Daoy (cell line): ENCODE measurements at places on chromosomes 13 and 19.
A peak's percentile ranks its signal among the peaks of the same experiment; 100 is the strongest.

DNA sequence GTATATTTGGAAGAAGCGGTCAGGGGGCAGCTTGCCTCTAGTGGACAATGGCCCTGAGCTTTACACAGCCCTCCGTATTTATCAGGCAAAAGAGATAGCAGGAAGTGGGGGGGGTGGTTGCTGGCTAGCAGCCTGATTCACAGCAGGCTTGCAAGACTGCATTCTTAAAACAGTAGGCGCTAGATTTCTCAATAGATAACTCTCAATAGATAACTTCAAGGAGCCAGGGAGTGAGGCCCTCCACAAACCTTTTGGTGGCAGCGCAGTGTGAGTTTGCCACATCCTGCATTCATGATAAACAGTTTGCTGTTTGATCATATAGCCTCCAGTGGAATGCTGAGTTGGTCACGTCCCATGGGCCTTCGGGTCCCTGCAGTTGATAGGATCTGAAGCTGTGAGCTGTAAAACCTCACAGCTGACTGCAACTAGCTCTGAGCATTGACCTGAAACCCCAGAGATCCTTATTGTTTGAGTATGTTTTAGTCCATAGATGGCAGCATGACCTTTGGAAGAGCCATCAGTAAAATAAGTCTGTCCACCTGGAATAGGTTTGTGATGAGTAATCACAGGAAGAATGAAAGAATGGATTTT lies 12.2 kb downstream of the FPR3 start:
- peak; percentile 33 for DNase-seq

- DNase-seq: no peak
Observed at GRCh38 chr19:46620267-46620666, 4.6 kb downstream of the PTGIR start.

- no peak for DNase-seq
Observed at GRCh38 chr19:36488118-36488845, 1.1 kb downstream of the ZNF566 start.

DNA sequence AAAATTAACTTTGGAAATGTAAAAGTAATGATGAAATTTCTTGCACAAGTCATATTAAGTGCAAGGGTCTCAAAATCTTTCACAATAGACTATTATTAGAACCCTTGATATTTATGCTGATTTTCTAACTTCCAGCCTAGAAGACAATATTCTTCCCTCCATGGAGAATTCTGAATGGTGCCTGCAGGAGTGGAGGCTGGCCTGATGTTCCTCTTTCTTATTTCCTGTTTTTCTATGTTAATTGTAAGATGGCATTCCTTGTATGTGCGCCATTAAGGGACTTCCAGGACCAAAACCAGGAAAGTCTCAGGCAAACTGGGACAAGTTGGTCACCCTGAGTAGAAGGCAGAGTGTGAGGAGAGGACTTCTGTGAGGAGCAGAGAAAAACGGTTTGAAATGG lies 294.9 kb downstream of the DLEU7 start:
- no peak for DNase-seq

DNA sequence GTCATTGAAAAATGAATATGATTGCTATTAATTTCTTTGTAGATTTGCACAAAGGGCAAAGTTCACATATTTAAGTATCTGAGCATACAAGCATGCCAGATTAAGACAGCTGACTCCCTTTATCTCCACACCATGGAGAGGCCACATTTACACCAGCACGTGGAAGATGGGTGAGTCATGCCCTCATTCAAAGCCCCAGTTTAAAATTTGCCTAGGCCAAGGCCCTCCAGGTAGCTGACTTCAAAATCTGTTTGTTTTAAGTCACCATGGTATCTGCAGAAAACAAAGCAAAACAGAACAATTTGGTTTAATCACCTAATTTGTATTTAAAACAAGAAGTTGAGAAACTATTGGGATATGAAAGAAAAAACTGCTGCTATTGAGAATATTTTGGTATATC lies 109.2 kb downstream of the ESD start:
- DNase-seq: peak; percentile 41

- peak; percentile 46 for DNase-seq
Observed at GRCh38 chr13:97116754-97117153, 105.4 kb upstream of the MBNL2 start.

DNA sequence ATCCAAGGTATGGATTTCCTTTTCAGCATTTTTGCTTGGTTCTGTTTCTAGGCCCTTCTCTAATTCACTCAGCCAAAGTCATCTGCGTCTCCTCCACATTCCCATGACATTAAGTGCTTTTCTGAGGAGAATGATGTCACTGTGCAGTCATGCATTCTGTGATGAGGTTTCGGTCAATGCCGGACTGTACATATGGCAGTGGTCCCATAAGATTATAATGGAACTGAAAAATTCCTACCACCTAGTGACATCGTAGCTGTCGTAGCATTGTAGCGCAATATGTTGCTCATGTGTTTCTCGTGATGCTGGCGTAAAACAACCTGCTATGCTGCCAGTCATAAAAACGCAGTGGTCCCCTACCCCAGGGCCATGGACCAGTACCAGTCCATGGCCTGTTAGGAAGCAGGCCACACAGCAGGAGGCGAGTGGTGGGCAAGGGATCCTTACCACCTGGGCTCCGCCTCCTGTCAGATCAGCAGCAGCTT lies 63.4 kb upstream of the TNFRSF19 start:
- peak; percentile 59 for DNase-seq

DNA sequence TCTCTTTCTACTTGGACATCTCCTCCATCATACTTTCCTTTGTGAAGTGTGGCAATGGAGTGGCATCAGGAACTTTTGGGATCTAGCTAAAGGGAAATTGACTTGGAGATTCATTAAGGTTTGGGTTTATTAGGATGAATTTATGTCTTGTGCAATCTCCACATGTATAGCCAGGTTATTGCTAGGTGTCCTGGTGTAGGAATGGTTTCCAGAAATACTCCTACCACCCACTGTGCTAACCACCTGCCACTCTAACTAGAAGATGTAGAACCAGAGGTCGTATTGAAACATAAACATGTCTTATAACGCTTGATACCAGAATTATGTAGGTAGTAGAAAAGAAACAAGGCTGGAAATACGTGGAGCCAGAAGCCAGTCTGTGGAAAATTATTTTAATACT lies 38.1 kb upstream of the MED4 start:
- no peak for DNase-seq

DNA sequence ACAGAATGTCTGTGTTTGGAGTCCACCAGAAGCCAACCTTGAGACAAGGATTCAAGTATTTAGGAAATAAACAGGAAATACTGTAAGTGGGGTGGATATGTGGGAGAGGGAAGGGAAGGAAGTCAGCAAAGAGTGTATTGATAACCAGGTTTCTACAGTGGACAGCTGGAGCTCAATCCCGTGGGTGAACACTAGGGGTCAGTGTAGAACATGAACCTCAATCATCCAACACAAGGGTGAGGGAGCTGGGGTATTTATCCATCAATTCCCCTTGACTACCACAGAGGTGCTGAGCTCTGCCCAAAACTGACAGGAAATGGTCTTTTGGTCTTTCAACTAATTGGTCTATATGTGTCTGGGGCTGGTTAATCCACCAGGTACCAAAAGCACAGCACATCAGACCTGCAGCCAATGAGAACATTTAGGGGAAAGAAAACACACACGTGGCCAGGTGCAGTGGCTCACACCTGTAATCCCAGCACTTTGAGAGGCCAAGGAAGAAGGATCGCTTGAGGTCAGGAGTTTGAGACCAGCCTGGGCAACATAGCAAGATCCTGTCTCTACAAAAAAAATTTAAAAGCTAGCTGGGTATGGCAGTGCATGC lies 5.6 kb upstream of the SYDE1 start:
- no peak for DNase-seq

- peak; percentile 55 for DNase-seq
Observed at GRCh38 chr19:55005684-55006488, 32.2 kb downstream of the GP6 start.
